Pulmonary artery endothelial cell (primary cell): ENCODE measurements at places on chromosomes 4 and X. TPM values are rescaled to one million over a fixed set of nuclear protein-coding genes. Genes with fewer than 3 reads are reported as not detected.

DNA sequence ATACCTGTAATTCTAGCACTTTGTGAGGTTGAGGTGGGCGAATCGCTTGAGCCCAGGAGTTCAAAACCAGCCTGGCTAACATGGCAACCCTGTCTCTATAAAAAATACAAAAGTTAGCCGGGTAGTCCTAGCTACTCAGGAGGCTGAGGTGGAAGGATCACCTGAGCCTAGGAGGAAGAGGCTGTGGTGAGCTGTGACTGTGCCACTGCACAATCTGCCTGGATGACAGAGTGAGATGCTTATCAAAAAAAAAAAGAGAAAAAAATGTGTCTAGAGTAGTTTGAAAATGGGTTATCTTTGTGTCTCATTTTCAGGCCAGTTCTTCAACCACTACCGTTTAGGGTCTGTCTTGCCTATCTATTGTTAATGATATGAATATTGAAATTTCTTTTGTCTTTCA is 98.1 kb downstream of the EGF start:
- DNase-seq = no peak

SLC10A4 gene
- 0.11 TPM in 1 of 2 replicates, not detected in the other for total RNA-seq

GRCh38 chr4:85707611-85708010 is 232.7 kb downstream of the ARHGAP24 start:
- no peak for DNase-seq

- no peak for DNase-seq
Measured at GRCh38 chrX:140712413-140713173, 3.0 kb downstream of the LINC00632 start.

CXCL13 gene
- total RNA-seq = not detected in 2 replicates

- DNase-seq = no peak
Measured at GRCh38 chr4:15875663-15876460, 62.7 kb downstream of the FGFBP1 start.

DNA sequence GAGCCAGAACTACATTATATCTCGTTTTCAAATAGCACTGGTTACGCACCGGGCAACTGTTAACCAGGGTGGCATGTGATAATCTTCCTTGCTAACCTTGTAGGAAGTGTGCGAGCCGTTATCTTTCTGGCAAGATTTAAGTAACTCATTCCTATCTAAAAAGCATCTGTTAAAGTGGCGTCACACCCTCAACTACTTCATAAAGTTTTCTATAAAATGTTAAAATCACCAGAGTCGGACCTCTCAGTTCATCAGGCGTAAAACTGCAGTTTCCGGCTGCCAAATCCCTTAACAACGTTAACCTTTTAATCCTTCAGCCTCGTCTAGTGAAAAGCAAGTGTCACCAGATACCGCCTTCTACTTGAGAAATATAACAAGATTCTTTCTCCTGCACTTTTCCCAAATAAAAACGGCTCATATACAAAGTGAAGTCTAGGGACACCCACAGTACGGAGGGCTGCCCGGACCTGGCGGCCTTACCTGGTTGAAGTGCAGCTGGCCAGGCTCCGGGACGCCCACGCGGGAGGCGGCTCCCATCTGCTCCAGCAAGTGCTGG is 1.2 kb downstream of the SLC39A8 start:
- no peak for DNase-seq

NSUN7 gene
- total RNA-seq = 0.07 and 0.21 TPM in 2 replicates

DNA sequence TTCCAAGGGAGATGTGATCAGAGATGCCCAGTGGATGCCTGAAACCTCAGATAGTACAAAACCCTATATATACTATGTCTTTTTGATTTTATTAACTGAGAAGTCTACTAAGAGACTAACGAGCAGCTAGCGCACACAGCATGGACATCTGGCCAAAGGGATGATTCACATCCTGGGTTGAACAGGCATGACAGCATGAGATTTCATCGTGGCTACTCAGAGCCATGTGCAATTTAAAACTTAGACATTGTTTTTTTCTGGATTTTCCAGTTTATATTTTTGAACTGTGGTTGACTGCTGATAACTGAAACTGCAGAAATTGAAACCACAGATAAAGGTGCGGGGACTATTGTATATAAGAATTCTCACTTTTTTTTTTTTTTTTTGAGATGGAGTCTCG is 2252.9 kb upstream of the AGA start:
- no peak for DNase-seq
